ENCODE measurements at places on chromosomes 6 and 20.

GRCh38 chr20:478949-479429 is 16.7 kb upstream of the TBC1D20 start:
- peak; percentile 78 for DNase-seq

- DNase-seq = peak; percentile 63
Observed at GRCh38 chr6:25788305-25788922, 33.9 kb downstream of the SLC17A4 start.

DNA sequence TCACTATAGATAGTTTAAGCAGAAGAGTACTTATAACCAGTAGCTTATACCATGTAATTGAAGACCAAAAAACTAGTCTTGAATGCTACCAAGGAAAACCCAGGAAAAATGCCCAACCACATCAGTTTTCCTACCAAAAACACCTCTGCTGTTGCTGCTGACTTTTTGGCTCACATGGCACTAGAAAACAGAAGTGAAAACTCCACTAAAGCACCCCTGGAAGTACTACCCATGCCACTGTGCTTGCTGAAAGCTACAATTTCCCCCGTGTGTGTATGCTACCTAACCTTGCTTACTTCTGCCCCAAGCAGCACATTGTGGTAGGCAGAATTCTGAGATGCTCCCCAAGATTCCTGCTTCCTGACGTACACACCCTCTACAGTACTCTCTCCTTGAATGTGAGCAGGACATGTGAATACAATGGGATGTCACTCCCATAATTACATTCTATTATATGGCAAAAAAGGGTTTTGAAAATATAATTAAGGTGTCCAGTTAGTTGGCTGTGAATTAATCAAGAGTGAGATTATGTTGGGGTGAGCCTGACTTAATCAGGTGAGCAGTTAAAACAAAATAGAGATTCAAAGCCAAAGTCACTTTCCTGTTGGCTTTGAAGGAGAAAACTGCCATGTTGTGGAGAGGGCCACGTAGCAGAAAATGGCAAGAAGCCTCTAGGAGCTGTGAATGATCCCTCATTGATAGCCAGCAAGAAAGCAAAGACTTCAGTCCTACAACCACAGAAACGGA is 209.8 kb upstream of the MARCKS start:
- peak; percentile 14 for DNase-seq

- DNase-seq = no peak
Observed at GRCh38 chr6:99836471-99836870, 157.6 kb downstream of the MCHR2 start.

DNA sequence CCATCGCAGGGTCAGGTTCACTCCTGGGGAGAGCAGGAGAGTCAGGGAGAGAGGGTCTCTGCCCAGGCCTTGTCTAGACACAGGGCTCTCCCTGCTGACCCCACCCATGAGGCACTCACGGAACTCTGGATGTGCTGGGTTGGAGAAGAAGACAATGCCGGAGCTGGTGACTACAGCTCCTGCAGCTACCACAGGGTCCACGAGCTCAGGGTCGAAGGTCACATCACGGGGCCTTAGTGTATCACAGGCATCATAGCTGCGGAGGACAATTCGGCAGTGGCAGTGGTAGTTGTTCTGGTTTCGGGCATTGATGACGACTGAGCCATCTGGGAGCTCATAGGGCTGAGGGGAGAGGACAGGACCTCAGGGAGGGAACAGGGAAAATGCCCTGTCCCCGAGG is 2.7 kb downstream of the NEU1 start:
- no peak for DNase-seq

DNA sequence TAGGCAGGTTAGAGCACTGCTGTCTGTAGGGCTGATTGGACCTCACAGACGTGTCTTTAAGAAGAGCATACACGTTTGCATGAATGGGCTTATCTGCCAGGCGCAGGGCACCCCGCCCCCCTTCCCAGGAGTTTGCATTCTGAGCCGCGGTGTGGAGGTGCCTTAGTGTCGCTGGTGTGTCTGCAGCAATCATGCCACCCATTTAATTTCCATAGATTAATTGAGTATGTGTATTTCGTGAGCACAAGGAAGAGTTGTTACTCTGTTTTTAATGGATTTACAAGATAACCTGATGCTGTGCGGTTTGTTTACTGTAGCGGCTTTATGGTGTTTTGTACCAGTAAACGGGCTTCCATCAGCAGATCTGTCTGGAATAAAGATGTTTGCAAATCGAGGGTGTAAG is 107.7 kb downstream of the ZDHHC14 start:
- no peak for DNase-seq

GRCh38 chr6:24920136-24920535 is 15.6 kb downstream of the RIPOR2 start:
- DNase-seq = no peak

- peak; percentile 9 for DNase-seq
Observed at GRCh38 chr6:107641071-107641470, 151.2 kb downstream of the SOBP start.

- no peak for DNase-seq
Observed at GRCh38 chr6:115773741-115774140, 286.9 kb downstream of the FRK start.

DNA sequence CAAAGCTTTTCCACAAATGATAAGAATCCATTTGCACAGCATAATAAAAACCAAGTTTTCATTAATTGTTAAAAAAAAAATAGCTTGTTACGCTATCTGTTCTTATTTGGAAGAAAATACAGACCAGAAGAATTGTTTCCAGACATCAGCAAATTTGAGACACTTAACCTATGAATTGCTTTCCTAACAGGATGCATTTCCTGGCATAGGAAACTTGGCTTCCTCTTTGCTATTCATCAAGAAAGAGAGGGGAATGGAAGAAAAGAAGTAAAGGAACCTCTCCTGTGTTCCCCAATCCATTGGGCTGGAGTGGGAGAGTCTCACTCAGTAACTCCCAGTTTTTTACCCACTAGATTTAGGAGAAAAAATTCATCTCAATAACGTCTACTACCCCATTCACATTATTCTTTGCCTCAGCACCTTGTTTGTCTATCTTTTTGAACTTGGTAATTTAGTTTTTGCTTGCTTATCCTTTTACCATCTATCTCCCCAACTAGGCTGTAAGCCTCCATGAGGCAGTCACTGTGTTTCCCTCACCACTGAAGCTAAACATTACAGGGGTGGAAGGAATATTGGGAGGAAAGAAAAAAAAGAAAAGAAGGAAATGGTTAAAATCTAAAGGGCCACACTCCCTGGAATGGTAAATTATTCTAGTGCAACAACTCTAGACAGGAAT is 150.3 kb downstream of the COL21A1 start:
- no peak for DNase-seq

- DNase-seq = no peak
Observed at GRCh38 chr6:132961122-132961521, 146.8 kb downstream of the RPS12 start.

- DNase-seq = no peak
Observed at GRCh38 chr6:22053391-22053997, 243.3 kb downstream of the PRL start.

- DNase-seq = no peak
Observed at GRCh38 chr20:45128099-45128498, 3.8 kb upstream of the WFDC12 start.

GRCh38 chr6:168834801-168835200 is 393.8 kb downstream of the SMOC2 start:
- DNase-seq = no peak

GRCh38 chr20:33995053-33995831 is 1.5 kb downstream of the RALY start:
- DNase-seq = peak; percentile 67

- no peak for DNase-seq
Observed at GRCh38 chr20:15278041-15278440, 940.6 kb upstream of the FLRT3 start.

DNA sequence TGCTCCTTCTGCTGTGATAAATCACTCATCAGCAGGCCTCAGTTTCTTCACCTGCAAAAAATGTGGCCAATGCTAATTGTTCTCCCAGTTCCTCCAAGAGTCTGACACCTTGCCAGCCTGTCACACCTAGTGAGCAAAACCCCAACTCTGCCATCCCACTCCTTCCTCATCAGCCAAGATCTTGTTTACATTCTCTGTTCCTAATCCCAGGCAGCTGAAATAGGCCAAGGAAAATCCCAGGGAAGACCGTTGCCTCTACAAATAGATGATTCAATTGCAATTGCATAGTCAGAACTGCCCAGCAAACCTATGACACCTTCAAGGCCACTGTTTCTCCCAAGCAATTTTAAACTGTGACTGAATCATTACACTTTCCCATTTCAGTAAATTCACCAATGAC is 78.7 kb downstream of the GMDS start:
- no peak for DNase-seq

GRCh38 chr6:84773431-84774156 is 9.2 kb upstream of the TBX18 start:
- DNase-seq = no peak

DNA sequence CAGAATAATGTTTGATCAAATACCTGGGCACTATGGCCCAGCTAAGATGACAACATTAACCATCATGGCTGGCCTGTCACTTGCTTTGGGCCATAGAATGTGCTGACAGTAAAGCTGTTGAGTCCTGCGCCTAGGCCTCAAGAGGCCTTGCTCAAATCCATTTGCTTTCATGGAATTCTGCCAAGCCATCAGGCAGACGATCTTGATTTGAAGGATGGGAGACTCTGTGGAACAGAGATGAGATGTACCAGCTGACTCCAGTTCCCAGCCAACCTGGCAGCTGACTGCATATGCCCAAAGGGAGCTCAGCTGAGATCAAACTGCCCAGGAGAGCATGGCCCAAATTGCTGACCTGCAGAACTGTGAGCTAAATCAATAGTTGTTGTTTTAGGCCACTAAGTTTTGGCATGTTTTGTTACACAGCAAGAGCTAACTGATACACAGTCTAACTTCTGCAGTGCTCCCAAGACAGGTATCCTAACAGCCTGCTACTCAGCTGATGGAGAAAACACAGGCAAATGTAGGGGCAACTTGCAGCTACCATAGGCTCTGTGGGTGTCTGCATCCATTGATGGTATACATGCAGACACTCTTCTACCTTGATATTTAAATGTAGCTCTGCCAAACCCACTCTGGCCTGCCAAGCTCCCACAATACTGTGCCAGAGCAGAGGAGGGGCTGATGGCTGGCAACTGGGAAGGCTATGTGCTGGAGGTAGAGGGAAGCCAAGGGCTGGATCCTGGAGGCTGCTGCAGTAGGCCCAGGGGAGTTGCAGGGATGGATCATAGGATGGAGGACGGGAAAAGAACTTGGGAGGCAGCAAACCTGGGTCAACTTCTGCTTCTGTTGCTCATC is 55.2 kb upstream of the RNF24 start:
- no peak for DNase-seq

DNA sequence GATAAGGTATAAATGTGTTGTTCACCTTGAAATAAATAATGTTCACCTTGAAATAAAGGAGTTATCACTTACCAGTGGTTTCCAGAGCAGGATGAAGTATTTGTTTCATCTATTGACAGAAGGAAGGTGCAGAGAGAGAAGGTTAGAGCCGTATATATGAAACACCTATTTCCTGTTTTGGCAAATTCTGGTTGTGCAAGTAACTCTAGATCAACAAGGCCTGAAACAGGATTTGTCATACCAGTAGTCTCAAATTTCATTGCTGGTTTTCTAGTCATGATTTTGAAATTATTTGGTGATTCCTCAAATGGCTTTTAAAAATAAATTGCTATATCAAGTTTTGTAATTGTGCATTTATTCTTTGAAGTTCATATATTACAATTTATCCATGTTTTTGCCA is at the start of gene CRISP3:
TSS of gene CRISP3 (minus strand) at position 130 of the 400 bp plus-strand sequence. CDS start at position 109, 21 bp downstream.
- no peak for DNase-seq

GRCh38 chr6:17458966-17459365 is 65.6 kb downstream of the CAP2 start:
- no peak for DNase-seq

DNA sequence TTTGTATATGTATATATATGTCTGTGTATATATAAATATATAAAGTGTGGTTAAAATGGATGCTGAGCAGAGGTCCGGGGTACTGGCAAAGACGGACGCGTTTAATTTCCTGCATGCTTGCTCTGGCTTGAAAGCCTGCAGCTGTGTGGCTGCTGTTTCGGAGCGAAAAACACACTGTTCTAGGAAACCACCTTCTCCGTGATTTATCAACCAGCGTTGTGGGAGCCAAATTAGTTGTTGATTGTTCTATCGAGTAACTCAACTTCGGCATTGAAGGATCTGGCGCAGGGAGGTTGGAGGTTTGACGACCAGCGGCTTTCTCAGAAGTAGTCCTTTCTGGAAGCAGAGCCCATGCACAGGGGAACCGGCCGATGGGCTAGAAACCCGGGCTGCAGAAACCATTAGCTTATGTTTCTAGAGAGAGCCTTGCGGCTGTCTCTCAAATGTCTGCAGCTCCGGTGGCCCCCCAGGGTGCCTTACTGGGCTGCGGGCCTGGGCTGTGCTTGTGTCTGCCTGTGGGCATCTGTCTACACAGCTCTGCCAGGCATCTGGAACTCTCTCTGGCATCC is 81.8 kb downstream of the EDN3 start:
- DNase-seq = no peak

DNA sequence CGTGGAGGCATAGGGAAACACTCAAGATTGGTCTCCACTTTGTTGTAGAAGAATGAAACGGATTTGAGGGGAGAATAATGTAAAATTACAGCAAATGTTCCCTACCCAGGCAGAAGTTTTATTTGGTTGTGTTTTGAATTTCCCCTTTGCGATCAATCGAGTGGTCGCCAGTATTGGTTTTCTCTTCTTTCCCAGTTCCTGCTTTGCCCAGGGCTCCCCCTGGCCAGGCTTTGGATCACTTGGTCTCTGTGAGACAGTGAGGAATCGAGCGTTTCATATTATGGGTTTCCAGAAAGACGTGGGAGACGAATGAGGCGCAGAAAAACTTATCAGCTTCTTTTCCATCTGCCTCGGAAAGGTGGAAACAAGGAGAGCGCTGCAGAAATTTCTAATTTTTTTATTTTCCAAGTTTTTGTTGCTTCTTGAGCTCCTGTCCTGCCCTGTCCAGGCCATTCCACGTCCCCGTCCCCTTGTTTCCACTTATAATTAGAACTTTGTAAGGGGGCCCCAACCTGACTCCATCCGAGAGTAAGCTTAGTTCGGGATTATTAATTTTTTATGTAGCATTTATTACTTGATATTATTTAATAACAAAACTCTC is 7.5 kb upstream of the TBX18 start:
- DNase-seq = no peak

DNA sequence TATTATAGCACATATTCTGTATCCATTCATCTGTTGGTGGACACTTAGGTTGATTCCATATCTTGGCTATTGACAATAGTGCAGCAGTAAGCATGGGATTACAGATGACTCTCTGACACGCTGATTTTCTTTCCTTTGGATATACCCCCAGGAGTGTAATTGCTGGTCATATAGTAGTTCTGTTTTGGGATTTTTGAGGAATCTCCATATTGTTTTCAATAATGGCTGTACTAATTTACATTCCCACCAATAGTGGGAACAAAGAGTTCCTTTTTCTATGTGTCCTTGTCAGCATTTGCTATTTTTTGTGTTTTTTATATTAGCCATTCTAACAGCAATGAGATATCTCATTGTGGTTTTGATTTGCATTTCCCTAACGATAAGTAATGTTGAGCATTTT is 309.0 kb upstream of the JARID2 start:
- no peak for DNase-seq
